ENCODE measurements at places on chromosomes 4 and X. TPM values are rescaled to one million over a fixed set of nuclear protein-coding genes. Genes with fewer than 3 reads are reported as not detected.
A peak's percentile ranks its signal among the peaks of the same experiment; 100 is the strongest.

- no peak overlapping the region for H3K4me3 ChIP-seq
- no peaks in the 10 kb centered on the region for H3K4me1 ChIP-seq
- H3K36me3 ChIP-seq: peaks cover 1% of the 10 kb centered on the region
- DNase-seq: no peak
- H3K27ac ChIP-seq: no peak overlapping the region
Observed at GRCh38 chr4:189843413-189844009, 97.2 kb upstream of the FRG1 start.

EXOC1L gene
- not detected for total RNA-seq

DNA sequence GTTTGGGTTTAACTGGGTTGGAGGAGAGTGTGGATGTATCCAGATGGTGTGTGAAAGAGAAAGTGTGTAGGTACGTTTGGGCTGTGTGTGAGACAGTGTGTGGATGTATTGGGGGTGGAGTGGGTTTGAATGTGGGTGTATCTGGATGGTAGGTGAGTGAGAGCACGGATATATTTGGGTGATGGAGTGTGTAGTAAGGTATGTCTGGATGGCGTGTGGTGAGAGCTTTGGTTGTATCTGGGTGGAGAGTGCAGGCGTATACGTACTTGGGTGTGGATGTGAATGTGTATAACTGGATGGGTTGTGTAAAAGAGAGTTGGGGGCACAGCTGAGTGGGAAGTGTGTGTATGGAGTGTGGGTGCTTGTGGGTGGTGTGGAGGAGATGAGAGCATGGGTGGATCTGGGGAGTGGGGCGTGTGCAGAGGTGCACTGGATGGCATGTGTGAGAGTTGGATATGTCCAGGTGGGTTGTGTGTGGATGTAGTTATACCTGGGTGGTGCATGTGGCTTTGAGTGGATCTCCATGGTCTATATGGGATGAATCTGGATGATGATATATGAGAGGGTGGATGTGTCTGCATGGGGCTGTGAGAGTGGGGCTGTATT is 6.8 kb downstream of the GPR173 start:
- no peak for DNase-seq
- H3K27me3 ChIP-seq: no peaks in the 10 kb centered on the region
- no peak overlapping the region for H3K27ac ChIP-seq
- no peaks in the 10 kb centered on the region for H3K36me3 ChIP-seq
- H3K4me1 ChIP-seq: peaks cover 3% of the 10 kb centered on the region

GRCh38 chr4:166535865-166536264 is 662.8 kb downstream of the TLL1 start:
- H3K4me3 ChIP-seq: no peak overlapping the region
- no peak overlapping the region for H3K27ac ChIP-seq

DNA sequence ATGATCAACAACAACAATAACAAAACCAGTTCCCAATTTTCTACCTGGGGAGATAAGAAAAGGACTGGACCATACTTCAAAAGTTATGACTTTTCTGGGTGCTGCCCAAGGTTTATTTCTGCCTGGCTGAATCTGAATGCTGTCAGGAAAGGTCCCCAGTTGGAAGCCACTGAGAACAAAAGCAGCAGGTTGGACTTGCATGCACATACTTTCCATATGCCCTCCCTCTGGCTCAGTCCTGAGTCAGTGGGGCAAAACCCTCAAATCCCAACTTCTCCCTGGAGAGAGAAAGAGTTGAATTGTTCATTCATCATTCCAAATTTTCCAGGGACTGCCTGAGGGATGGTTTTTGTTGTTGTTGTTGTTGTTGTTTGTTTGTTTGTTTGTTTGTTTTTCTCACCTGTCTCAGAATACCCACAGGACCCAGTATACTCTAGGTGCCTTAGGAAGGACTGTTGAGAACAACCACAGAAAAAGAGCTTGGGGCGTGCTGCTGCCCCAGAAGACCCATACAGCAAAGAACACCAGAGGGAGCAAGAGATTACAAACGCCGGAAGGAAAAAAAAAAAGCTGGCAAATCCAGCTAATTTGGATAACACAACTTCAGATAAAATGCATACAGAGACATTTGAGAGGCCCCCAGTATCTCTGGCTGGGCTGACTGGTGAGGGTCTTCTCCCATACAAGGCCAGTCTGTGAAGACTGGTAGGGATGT is 138.9 kb upstream of the INPP4B start:
- H3K4me3 ChIP-seq: no peak overlapping the region
- no peak for DNase-seq
- H3K36me3 ChIP-seq: no peaks in the 10 kb centered on the region
- no peak overlapping the region for H3K27ac ChIP-seq
- H3K27me3 ChIP-seq: peaks cover 52% of the 10 kb centered on the region

DNA sequence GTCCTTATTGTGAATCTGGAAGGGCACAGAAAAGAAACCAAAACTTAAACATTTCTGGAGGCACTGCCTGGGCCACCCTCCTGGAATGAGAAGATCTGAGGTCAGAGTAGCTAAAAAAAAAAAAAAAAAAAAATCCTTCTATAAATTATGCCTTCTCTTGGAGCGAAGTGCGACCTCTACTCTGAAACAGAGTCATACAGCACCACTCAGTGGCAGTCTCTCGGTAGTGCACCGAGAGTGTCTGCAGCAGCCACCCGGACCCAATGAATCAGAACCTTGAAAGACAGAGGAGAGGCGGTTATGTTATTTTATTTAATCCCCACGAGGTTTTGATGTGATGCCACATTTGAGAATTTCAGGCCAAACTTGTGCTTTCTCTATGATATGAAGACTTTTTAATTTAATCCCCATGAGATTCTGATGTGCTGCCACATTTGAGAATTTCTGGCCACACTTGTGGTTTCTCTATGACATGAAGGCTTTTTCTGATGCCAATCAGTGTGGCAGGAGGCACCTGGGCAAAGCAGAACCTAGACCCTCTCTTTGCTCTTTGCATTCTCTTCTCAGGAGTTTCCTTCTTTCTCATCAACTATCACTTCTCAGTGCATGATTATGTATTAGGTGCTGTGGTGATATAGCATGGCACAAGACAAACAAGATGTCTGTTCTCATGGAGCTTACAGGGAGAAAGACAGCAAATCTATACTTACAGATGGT is 5.6 kb upstream of the CT47C1 start:
- H3K4me3 ChIP-seq: no peak overlapping the region
- peaks cover 7% of the 10 kb centered on the region for H3K4me1 ChIP-seq
- DNase-seq: no peak
- H3K27ac ChIP-seq: no peak overlapping the region

DNA sequence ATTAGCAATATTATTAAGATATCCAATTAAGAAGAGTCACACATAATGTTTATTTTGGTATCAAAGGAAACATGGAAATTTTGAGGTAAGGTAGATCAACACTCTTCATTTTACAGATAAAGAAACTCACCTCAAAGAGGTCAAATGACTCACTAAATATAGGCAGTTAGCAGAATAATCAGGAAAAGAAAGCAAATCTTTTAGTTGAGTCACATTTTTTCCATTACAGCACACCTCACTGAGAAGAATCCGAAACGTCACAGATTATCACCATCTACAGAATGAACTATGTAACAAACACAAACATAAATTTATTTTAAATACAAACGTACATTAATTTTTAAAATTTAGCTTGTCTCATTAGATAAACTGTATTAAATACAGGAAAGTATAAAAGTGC is 70.1 kb downstream of the TMEM47 start:
- peaks cover 5% of the 10 kb centered on the region for H3K36me3 ChIP-seq
- H3K4me1 ChIP-seq: peaks cover 5% of the 10 kb centered on the region
- no peak for DNase-seq

DNA sequence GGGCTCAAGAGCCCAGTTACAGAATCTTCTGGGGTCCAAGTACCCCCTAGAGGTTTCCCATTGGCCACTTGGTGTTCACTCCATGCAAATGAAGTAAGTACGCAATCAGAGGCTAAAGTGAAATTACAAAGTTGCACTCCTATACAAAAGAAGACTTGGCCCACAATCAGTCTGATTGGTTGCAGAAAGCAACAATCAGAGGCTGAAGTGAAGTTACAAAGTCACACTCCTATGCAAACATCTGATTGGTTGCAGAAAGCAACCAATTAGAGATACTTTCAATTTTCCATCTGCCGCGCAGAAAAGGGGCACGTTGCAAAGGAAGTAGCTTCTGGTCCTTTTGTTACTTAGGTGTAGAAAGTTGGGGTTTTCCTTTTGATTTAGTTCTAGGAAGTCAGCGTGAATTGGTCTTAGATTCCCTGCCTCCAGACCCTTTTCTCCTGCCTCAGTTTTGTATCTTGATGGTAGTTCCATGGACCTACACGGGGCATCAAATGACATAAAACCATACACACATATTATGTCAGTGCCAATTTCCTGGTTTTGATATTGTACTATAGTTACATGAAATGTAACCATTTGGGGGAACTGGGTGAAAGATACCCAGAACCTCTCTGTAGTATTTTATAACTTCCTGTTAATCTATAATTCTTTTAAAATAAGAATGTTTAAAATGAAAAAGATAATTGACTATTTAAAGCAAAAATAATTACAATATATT is 12.4 kb upstream of the PIN4 start:
- no peaks in the 10 kb centered on the region for H3K4me1 ChIP-seq
- H3K36me3 ChIP-seq: no peaks in the 10 kb centered on the region
- no peak overlapping the region for H3K4me3 ChIP-seq
- H3K27me3 ChIP-seq: peaks cover 3% of the 10 kb centered on the region

RAI2 gene
- total RNA-seq: 0.87 TPM

DNA sequence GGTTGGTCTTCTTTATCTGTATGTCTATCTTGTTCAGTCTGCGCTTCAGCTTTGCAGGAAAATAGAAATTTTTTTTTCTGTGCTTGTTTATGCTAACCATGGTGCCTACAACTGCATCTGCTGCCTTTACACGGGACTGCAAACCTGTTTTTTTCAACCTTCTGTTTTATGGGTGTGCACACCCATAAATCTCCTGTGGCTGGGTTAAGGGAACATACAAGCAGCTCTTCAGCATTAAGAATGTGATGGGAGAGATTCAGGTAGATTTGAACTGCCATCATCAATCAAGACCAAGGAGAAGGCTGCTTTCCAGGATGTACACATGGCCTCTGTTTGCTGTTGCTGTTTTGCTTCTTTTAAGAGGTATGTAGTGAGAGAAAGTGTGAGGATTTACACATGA is 502.9 kb downstream of the ANKRD50 start:
- no peak for DNase-seq
- H3K4me1 ChIP-seq: peaks cover 50% of the 10 kb centered on the region
- H3K27me3 ChIP-seq: no peaks in the 10 kb centered on the region
- no peak overlapping the region for H3K4me3 ChIP-seq
- no peaks in the 10 kb centered on the region for H3K36me3 ChIP-seq
- H3K27ac ChIP-seq: no peak overlapping the region

GRCh38 chr4:76673362-76673761 is 224.6 kb downstream of the SOWAHB start:
- H3K27ac ChIP-seq: no peak overlapping the region
- no peaks in the 10 kb centered on the region for H3K27me3 ChIP-seq
- peaks cover 8% of the 10 kb centered on the region for H3K4me1 ChIP-seq
- no peak for DNase-seq
- H3K4me3 ChIP-seq: no peak overlapping the region

GRCh38 chr4:80229128-80229527 is 31.8 kb downstream of the PRDM8 start:
- no peaks in the 10 kb centered on the region for H3K36me3 ChIP-seq
- peaks cover 3% of the 10 kb centered on the region for H3K27me3 ChIP-seq
- H3K27ac ChIP-seq: no peak overlapping the region
- no peak for DNase-seq
- no peak overlapping the region for H3K4me3 ChIP-seq

DNA sequence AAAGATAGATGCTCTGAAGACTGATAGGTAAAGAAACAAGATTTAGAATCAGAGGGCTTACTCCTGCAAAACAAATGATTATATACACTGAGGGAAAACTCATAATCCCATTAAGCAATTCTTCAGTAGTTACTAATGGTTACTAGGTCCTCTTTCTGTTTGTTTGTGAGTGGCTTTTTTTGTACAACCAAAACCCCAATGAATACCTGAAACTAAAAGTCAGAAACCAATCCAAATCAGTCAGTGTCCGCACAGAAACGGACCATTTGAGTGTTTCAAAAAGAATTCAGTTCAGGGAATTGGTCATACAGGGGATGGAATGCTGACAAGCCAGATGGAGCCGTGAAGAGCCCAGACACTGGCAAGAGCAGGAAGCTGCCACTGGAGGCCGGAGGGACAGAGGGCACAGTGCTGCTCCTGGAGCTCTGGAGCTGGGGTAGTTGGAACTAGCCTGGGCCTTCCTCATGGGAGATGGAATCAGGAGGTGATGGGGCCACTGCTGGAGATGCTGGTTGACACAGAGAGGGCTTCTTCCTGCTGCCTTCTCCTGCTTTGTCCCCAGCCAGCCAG is 31.9 kb downstream of the SETD7 start:
- no peak for DNase-seq
- no peaks in the 10 kb centered on the region for H3K27me3 ChIP-seq
- peaks cover 25% of the 10 kb centered on the region for H3K36me3 ChIP-seq
- H3K27ac ChIP-seq: peak overlapping the region; percentile 6
- H3K4me3 ChIP-seq: no peak overlapping the region

DNA sequence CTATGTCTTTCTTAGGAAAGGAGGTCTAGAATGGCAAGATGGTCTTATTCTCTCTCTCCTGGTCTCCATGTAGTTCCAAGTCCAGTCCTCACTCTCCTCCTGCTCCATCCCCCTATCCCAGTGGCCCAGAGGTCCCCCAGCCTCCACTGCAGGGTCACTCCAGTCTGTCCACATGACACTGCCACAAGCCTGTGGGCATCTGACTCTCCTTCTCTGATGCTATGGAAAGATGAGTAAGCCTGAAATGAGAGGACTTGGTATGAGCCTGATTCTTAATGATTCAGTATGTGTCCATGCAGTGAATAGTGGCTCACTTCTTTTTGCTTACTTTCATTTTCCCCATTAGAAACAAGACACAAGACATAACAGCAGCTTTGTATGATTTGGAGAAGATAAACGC is 516.8 kb upstream of the ADGRL3 start:
- no peaks in the 10 kb centered on the region for H3K27me3 ChIP-seq
- H3K27ac ChIP-seq: peak overlapping the region; percentile 100
- peak overlapping the region; percentile 48 for H3K4me3 ChIP-seq
- H3K4me1 ChIP-seq: peaks cover 33% of the 10 kb centered on the region

GRCh38 chr4:18366892-18367291 is 345.3 kb upstream of the LCORL start:
- no peak for DNase-seq
- no peak overlapping the region for H3K27ac ChIP-seq

DNA sequence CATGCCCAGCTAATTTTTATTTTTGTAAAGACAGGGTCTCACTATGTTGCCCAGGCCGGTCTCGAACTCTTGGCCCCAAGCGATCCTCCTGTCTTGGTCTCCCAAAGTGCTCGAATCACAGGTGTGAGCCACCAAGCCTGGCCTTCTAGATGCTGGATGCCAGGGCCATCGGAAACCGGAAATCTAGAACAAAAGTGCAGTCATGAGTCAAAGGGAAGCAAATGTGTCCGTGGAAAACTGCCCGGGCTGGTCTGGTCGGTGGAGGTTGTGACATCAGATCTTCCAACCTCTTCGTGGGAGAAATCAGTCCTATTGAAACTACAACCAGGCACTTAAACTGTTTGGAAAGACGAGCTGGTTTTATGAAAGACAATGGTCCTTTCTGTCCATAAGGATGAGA is 92.3 kb upstream of the SHOX start:
- no peaks in the 10 kb centered on the region for H3K4me1 ChIP-seq
- no peaks in the 10 kb centered on the region for H3K27me3 ChIP-seq
- no peaks in the 10 kb centered on the region for H3K36me3 ChIP-seq
- H3K27ac ChIP-seq: no peak overlapping the region
